Mesenteric fat pad (tissue), 1 donor: ENCODE measurements at places on chromosomes 1 and 21. TPM values are rescaled to one million over a fixed set of nuclear protein-coding genes. Genes with fewer than 3 reads are reported as not detected.

ST6GALNAC5 gene
- 0.58 TPM for total RNA-seq

SIK1 gene
- total RNA-seq, result 120 TPM

CDCP2 gene
- 0.19 TPM for total RNA-seq

TSTD1 gene
- total RNA-seq, result 11.0 TPM

EDN2 gene
- not detected for total RNA-seq

TMED5 gene
- 109 TPM for total RNA-seq

CD53 gene
- 93.6 TPM for total RNA-seq

FCRL5 gene
- 0.13 TPM for total RNA-seq

GPR37L1 gene
- not detected for total RNA-seq

FGR gene
- 49.7 TPM for total RNA-seq

CCDC28B gene
- total RNA-seq, result 3.5 TPM

DNA sequence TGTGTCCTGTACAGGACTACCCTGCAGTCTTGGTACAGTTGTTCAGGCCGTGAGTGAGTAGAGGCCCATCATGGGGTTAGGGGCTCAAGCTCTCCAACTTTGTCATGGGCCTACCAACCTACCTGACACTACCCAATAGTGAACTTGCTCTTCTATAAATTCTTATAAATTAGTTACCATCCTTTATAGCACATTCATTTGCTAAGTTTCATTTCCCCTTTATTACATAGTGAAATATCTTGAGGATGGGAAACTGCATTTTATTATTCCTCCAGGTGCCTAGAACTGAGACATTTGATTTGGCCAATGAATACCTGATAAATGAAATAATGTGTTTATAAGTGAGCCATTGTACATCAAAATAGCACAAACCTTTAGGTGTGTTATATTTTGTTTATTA is 9.1 kb upstream of the CTH start:
- no peak for DNase-seq

GRCh38 chr1:46118856-46119255 is 13.6 kb downstream of the PIK3R3 start:
- no peak for DNase-seq

DNA sequence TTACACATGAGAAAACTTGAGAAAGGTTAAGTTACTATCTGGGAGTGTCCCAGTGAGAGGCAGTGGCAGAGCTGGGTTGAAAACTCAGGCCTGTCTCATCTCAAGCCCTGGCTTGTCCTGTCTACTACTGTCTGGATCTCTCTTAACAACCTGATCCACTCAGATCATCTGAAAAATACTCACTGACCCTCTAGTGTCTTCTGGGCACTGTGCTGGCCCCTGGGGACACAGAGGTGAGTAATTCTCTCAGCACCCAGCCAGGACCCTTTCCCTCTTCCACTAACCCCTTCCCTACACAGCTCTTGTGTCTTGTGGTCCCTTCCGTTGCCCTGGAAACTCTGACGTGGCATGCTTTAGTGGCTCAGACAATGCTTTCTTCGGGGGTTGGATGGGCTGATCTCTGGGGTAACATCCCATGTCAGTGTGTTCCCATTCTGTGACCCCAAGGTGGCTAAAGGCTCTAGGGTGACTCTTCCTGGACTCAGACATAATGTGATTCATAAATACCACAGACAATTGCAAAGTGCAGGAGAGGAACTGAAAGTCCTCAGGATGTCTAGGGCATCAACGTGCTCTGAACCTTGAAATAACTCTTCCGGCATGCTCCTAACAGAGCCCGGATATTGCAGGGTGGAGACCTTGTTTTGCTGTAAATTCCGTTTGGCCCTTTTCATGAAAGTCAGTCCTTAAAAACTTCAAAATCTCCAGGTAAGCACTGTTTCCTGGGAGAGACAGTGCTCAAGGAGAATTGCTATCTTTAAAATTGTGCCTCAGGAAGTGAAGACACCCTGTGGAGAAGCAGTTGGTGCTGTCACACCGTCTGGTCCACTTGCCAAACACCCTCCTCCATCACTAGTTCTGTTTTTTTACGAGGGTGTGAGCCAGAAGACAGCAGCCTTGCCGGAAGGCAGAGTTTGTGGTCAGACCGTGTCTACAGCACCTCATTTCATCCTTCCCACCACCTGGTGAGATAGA is 4.0 kb downstream of the SHISAL2A start:
- no peak for DNase-seq

GRCh38 chr1:178539291-178539690 is 26.4 kb downstream of the TEX35 start:
- no peak for DNase-seq

- no peak for DNase-seq
Measured at GRCh38 chr21:26025536-26026512, 144.7 kb downstream of the APP start.

DNA sequence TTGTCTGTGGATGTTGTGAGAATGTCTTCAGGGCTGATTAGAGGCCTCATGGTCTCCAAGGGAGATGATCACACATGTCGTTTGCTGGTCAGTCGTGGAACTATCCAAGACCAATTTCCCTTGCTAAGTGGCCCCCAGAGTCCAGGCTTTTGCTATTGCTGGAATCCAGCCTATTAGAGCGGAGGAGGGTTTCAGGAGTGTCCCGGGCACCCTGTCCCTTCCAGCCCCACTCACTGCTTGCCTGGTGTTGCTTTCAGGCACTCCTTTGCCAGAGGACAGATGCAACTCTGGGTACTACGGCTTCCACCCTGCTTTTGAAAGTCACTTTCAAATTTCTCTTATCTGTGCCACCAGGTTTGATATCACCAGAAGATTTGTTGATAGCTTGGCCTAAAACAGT is 149.1 kb downstream of the NOS1AP start:
- DNase-seq, result no peak

- DNase-seq, result no peak
Measured at GRCh38 chr1:9143250-9143649, 14.3 kb upstream of the GPR157 start.

DNA sequence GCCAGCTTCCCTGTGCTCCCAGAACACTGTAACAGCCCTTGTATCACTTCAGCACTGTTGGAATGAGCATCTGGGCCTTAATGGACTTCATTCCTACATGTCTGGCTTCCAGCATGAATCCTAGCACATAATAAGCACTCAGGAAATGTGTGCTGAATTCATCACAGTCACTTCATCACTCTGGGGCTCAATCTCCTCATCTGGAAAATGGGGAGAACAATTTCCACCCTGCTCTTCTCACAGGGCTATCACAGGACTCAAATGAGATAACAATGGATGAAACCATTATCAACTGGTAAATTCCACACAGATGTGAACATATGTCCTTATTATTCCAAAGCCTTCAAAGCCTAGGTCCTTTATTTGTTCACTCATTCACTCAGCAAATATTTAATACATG is 12.4 kb downstream of the RAB3B start:
- DNase-seq, result no peak

- no peak for DNase-seq
Measured at GRCh38 chr1:7110321-7110720, 325.1 kb downstream of the CAMTA1 start.

- no peak for DNase-seq
Measured at GRCh38 chr1:109917051-109917767, 6.6 kb downstream of the CSF1 start.

DNA sequence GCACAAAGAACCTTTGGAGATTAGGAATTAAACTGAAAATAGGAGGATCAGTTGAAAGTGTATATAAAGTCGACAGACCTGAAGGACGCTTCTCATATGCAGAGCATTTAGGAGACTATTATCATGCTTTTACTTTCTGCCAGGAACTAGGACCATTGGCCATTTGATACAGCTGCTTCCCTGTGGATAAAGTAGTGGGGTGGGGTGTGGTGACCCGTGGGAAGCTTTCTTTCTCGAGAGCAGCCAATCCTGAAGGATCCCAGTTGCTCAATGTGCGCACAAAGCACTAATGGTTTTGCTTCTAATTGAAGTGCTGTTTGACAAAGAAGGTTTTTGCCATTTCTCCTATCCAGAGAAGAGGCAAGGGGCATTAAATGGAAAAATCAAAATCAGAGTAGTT is 14.9 kb upstream of the CD55 start:
- DNase-seq, result no peak

- DNase-seq, result no peak
Measured at GRCh38 chr1:19450811-19451515, 34.4 kb downstream of the CAPZB start.

DNA sequence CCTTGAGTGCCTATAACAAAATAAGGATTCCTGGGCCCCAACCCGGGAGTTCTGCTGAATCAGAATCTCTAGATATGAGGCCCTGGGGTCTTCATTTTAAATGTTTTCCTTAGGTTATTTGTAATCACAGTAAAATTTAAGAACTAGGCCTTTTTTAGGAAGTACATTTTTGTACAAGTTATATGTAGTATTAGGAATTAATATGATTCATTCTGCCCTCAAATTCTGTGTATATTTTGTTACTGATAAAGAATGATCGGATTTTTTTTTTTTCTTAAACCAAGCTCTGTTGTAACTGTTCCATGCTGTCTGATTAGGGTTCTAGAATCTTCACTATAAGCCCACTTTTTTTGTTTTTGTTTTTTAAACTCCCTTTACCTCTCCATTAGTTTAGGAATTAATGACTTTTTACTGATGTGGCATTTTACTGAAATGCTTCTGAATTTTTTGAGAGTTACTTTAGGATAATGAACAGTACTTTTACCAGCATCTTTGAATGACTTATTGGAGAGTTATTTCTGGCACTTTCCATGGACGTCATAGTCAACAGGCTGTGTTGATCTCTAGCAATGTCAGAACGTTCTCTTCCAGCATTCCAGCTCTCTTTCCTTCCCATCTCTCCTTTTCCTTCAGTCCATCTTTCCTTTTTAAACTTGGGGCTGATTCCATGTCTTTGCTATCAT is 48.3 kb downstream of the CLIC4 start:
- no peak for DNase-seq

- DNase-seq, result no peak
Measured at GRCh38 chr1:38134294-38134755, 87.7 kb upstream of the POU3F1 start.

- no peak for DNase-seq
Measured at GRCh38 chr1:84724128-84724860, 34.0 kb upstream of the SSX2IP start.

- DNase-seq, result no peak
Measured at GRCh38 chr1:91098299-91098906, 76.6 kb upstream of the ZNF644 start.

- DNase-seq, result no peak
Measured at GRCh38 chr1:207453710-207454045, 450 bp upstream of the CR2 start.

DNA sequence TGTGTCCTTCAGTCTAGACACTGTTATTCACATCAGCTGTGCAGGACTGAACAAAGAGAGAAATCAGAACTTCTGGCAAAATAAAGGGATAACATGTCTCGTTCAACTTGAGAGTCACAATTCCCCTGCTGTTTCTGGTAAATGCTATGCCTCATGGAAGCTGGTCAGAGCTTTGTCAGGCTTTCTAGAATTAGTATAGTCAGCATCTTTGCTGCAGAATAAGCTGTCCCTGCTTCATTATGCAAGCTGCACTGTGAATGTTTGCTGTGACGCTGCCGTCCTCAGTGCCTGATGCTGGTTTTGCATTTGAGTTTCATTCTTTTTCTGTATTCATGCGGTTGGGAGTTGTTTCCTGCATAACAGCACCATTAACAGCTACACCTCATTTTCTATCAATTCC is 96.4 kb upstream of the KCNJ6 start:
- no peak for DNase-seq

DNA sequence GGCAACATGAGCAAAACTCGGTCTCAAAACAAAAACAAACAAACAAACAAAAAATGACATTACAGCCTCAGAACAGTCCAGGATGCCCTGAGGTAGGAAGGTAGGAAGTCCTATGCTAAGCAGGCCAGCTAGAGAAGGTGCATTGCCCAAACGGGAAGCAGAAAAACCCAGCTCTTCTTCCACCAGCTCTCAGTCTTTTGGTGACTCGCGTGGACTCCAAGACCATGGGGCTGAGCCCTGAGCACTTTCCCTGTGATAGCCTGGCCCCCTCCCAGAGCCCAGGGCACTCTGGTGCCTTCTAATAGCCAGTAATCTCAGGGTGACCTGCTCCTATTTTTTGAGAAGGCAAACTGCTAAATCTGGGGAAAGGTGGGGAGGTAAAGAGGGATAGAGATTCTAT is 16.1 kb downstream of the PHLDA3 start:
- DNase-seq, result no peak

GRCh38 chr1:85240643-85241042 is 18.8 kb downstream of the C1orf52 start:
- DNase-seq, result no peak

DNA sequence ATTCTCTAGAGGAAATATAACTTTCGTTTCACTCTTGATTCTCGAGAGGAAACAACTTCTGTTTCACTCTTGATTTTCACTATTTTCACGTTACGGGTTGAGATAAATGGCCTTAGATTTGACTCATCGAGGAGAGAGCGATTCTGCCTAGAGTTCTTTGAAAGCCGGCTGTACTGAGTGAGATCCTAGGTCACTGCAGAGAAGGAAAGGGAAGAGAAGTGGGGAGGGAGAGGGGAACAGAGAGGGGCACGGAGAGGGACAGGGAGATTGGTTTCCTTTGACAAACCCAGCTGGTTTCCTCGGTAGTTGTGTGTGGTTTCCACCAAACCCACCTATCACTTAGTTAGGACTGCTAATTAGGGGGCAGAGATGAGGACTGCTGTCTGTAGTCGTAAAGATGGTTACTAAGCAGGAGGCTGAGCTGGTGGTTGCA is 21.6 kb upstream of the GPR137B start:
- peak; percentile 33 for DNase-seq

GRCh38 chr1:193365966-193366365 is 179.6 kb upstream of the B3GALT2 start:
- DNase-seq, result no peak

- no peak for DNase-seq
Measured at GRCh38 chr1:118984722-118985639, 3.2 kb downstream of the TBX15 start.

DNA sequence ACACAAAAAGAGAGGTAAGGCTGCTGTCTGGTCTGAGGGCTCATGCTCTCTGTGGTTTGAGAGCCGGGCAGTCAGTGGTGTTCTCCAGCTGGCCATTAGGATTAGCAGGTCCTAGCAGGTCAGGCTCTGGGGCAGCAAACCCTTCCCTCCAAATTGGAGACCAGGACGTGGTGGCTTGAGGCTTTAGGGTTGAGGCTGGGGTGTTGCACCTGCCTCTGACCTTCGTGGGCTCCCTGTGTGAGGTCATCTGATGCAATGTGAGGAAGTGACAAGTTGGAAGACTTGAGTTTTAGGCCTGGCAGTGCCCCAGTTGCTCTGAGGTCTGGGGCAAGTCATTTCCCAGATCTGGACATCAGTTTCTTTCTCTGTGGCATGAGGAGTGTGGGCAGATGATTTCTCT is 24.4 kb downstream of the SZRD1 start:
- DNase-seq, result no peak

DNA sequence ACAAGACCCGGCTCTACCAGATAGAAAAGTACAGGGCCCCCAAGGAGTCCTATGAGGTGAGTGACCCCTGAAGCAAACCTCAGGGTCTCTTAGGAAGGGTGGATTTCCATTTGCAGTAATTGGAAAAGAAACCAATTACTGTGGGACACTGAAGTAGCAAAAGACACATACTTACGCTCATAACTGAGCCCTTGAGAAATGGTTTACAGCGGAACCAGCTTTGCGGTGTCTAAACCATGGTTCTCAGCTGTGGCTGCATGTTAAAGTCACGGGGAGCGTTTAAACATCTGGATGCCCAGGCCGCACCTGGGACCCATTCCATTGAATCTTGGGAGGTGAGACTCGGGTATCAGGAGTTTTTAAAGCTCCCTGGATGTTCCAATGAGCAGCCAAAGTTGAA is 110.7 kb downstream of the HUNK start:
- DNase-seq, result no peak

GRCh38 chr1:172980456-172980855 is 70.3 kb downstream of the TNFSF18 start:
- DNase-seq, result no peak

- no peak for DNase-seq
Measured at GRCh38 chr1:16091296-16091695, 17.8 kb upstream of the FAM131C start.

GRCh38 chr1:34926156-34926555 is 3.3 kb downstream of the DLGAP3 start:
- no peak for DNase-seq
